ENCODE measurements at places on chromosomes 7 and 10.

DNA sequence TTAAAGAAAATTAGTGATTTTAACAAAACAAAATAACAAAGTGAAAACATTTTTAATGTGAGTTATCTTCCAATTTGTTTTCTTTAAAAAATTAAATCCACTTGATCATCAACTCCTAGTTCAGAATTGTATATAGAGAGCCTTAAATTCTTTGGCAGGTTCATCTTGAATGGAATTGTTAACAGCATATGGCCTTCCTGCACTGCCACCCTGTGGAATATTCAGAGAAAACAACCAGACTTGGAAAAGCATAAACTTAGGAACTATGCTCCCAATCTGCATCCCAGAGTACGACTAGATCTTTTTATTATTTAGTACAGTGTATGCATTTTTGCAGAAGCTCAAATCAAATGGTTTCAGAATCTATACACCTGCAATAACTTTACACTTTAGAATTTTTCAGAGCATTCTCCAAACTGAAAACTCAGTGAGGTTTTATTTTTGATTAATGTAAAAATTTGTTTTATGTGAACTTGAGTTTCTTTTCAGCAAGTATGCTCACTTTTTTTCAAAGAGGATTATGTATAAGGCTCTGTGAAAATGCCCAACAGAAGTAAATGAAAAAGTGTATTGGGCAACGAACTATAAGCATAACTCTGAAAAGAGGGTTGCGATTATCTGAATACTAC, 44.9 kb upstream of the ANK3 start:
- DNase-seq, result no peak

DNA sequence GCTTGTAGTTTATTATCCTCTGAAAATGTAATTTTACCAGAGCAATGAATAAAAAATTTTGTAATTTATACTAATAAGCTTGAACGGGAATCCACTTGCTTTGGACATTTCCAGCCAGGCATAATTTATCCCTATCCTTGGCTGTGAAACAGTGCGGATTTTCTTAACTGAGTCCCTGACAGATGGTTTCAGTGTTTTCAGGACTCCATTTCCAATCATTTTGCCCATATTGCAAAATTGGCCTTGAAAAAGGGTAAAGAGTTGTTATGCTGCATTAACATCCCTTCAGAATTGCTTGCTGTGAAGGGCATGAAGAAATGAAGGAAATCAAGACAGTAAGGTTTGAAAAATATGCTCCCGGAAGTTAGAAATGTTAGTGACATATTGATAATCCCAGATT, 57.7 kb downstream of the NXPH1 start:
- DNase-seq, result no peak

DNA sequence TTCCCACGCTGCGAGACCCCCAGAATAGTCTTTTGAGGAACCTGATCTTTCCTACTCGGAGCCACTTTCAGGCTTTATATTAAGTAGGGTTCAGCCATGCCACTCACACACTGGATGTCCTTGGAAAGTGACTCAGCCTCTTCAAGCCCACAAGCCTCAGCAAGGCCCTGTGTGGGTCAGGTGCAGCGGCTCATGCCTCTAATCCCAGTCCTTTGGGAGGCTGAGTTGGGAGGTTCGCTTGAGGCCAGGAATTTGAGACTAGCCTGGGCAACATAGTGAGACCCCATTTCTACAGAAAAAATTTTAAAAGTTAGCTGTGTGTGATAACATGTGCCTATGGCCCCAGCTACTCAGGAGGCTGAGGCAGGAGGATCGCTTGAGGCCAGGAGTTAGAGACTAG, 119.7 kb upstream of the TNRC18 start:
- no peak for DNase-seq

DNA sequence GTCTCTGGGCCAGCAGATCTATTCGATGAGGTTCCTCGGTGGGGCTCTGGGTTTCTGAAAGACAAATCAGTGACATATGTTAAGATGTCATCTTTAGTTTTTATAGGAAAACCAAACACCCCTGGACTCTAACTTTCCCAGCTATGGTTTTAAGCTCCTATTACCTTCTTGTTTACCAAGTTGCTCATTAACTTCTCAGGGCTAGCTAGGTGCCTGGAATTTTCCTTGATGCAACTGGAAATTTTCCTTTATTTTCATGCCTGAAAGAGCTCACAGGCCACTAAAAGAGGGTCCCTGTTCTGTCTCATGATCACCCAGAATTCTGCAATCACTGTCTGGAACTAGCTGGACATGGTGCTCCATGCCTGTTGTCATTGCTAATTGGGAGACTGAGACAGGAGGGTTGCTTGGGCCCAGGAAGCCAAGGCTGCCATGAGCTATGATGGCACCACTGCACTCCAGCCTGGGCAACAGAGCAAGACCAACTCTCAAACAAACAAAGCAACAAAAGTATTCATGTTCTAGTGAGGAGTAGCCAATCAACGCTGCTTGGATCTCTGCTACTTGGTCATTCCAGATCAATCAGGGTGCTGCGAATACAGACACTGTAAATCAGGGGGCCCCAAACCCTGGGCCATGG, 1173.5 kb upstream of the AUTS2 start:
- no peak for DNase-seq

DNA sequence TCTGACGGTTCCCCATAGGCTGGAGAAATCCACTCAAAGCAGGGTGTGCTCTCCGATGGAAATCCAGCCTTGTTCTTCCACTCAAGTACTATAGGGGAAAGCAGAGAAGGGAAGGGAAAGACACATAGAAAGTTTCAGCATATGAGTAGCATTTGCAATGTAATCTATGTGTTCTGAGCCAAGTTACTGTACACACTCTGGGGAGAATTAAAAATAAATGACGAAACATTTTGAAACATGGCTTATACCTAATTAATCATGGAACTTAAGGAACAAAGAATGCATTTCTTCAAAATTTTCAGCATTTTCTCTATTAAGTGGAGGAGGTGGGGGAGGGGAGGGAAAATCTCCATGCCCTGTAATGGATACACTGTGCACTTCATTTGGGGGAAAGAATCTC, 198.1 kb upstream of the HABP2 start:
- DNase-seq, result no peak

GRCh38 chr10:98855403-98856189, 380.1 kb downstream of the HPSE2 start:
- no peak for DNase-seq

DNA sequence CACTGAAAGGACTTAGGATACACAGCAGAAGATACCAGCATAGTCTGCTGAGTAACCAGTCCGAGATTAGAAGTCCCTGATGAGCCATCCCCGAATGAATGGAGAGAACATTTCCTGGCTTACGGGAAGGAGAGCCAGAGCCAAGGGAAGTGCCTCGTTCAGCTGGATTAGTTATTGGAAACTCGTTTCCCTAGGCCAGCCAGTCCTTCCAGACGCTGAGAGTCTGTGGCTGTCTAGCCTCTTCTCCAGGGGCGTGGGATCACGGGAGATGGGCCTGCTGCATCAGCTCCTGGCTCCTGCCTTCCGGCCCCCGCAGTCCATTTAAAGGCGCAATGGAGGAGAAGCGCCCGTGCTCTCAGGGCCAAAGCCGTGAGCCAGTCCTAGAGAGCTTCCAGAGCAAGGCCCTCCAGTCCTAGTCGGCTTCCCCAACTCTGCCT, 712.8 kb downstream of the PARD3 start:
- DNase-seq, result no peak

DNA sequence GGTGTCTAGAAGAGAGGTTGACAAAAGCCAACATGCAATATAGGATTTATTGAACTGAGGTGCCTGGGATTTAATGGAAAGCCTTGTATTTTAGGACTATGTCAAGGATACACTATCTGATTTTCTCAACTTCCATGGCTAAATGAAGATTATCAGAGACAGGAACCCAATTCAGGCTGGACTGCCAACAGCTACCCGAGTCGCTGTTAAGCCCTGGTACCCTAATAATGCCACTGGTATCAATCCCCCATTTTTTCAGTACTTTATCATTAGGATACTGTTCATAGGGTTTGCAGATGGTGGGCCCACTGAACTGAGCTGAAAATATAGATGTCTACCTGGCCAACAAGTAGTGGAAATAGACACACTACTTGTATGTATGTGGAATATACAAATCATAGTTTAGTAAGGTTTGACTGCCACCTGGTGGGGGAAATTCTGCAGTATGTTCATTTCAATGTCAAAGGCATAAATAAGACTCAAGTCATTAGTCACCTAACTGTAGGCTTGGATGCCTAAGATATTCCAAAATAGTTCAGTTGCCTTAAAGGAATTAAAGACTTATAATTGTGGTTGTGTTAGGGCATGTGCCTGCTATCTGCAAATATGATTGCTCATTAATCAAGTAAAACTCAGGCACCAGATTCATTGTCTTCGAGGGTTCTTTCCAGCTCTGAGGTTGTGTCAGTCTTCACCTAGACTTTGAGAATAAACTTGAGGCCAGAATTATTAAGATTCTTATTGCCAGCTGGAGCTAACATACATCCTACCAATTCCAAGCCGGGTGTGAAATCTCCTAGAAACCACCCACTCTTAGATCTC, 34.1 kb upstream of the NOBOX start:
- DNase-seq, result peak; percentile 12

DNA sequence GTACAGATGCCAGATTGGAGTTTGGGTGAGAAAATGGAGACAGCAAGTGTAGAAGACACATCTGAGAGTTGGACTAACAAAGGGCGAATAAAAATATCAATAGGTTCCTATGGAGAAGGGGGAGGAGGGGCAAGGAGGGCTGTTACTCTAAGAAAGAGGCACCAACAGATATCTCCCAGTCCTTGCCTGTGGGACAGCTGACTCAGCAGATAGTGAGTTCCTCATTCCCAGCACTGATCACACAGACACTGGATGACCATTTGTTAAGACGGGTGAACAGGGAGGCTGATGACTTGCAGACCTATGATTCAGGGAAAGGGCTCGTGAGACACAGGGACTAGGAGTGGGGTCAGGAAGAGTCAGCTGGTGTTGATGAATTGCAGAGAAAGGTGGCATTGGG, 5.7 kb upstream of the PRR15 start:
- DNase-seq, result no peak

DNA sequence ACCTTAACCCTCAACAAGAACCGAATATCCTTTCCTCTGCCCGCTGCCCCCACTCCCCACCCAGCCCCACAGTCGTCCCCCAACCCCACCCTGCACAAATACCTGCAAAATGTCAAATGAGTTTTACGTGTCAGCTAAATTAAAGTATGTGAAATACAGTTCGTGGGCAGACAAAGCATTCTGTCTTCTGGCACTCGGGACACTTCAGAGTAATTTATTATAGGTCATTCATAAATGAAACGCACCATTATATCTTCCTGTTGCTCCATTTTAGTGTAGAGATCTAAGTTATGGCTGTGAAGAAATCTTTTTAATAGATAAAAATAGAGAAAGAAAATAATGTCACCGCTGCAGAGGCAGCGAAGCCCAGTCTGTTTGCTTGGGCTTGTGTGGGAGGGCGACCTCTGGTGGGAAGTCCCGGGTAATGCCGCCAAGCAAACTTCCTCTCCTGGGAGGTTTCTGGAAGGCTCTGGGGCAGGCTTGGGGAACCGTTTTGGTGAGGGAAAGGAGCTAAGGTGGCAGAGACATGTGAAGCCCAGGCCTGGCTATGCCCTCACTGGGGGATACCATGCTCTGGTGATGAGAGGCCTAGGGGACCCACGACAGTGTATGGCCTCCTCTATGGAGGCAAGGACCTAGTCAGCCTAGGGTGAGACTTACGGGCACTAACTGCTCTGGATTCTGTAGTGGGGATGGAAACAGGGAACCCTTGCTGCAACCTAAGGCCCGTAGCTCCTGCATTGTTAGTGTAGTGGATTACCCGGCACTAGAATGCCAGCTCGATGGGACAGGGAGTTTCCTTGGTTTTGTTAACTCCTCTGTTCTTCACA, 604.9 kb downstream of the LRMDA start:
- peak; percentile 29 for DNase-seq

- DNase-seq, result no peak
Measured at GRCh38 chr7:13132314-13132713, 444.9 kb downstream of the ARL4A start.

GRCh38 chr7:159188011-159188410, 43.3 kb upstream of the VIPR2 start:
- no peak for DNase-seq

- DNase-seq, result no peak
Measured at GRCh38 chr7:88321694-88322093, 15.0 kb upstream of the STEAP4 start.

GRCh38 chr7:139830782-139831501, 1.9 kb downstream of the TBXAS1 start:
- DNase-seq, result no peak

DNA sequence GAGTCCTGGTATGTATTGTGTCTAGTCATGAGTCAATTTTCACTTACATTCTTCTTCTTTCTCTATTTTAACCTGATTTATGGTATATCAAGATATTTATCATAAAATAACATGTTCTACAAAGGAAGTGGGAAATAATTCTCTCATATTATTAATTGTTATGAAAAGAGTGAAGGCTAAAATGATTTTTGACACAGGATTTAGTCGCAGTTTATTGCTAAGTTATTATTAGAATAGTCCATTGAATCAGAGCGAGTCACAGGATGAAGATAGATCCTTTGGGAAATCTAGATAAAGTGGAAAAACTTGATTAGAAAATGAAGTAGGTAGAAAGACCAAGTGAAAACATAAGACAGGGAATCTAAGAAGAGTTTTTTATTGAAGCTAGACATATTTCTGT, 184.3 kb upstream of the DGKB start:
- DNase-seq, result no peak

GRCh38 chr10:122257041-122257440, 14.1 kb upstream of the BTBD16 start:
- DNase-seq, result no peak

GRCh38 chr7:100061518-100062193, 12.1 kb downstream of the ZSCAN21 start:
- no peak for DNase-seq

DNA sequence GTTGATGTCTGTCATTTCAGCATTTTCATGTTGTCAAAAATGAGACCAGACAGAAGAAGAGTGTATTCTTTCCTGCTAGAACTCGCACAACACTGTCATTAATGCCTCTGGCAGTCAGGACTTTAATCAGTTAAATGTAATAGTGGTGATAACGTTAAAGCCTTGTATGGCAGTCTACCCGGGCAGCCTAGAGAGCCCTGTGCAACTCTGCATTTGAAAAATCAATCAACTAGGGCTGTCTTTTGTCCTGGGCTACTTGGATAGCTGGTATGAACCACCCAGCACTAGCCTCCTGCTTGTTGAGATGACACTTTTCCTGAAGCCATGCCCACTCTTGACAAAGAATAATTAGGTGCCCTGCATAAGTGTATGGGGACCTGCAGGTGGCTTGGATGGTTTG, 19.8 kb downstream of the MGMT start:
- no peak for DNase-seq

- no peak for DNase-seq
Measured at GRCh38 chr7:69773535-69774225, 175.4 kb downstream of the AUTS2 start.
